ENCODE measurements at places on chromosomes 12 and 14.

- no peak for DNase-seq
These were observed 14.6 kb downstream of the CCDC88C start for GRCh38 chr14:91402771-91403600.

- peak; percentile 74 for DNase-seq
These were observed at the start of gene VPS37B for GRCh38 chr12:122895704-122896636. VPS37B (minus strand) TSS chr12:122896124; CDS start chr12:122896062, 62 bp downstream.

DNA sequence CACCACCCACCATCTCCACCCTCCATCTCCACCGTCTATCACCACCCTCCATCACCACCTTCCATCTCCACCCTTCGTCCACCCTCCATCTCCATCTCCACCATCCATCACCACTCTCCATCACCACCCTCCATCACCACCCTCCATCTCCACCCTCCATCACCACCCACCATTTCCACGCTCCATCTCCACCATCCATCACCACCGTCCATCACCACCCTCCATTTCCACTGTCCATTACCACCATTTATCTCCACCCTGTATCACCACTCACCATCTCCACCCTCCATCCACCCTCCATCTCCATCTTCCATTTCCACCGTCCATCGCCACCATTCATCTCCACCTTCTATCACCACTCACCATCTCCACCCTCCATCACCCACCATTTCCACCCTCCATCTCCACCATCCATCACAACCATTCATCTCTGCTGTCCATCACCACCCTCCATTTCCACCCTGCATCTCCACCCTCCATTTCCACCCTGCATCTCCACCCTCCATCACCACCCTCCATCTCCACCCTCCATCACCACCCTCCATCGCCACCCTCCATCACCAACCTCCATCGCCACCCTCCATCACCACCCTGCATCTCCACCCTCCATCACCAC is 6.1 kb upstream of the CEP170B start:
- no peak for DNase-seq

DNA sequence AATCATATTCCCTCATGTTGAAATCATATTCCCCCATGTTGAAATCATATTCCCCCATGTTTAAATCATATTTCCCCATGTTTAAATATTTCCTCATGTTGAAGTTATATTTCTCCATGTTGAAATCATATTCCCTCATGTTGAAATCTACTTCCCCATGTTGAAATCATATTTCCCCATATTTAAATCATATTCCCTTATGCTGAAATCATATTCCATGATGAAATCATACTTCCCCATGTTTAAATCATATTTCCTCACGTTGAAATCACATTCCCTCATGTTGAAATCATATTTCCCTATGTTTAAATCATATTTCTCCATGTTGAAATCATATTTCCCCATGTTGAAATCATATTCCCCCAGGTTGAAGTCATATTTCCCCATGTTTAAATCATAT is 34.6 kb upstream of the ADGRD1 start:
- DNase-seq = no peak

DNA sequence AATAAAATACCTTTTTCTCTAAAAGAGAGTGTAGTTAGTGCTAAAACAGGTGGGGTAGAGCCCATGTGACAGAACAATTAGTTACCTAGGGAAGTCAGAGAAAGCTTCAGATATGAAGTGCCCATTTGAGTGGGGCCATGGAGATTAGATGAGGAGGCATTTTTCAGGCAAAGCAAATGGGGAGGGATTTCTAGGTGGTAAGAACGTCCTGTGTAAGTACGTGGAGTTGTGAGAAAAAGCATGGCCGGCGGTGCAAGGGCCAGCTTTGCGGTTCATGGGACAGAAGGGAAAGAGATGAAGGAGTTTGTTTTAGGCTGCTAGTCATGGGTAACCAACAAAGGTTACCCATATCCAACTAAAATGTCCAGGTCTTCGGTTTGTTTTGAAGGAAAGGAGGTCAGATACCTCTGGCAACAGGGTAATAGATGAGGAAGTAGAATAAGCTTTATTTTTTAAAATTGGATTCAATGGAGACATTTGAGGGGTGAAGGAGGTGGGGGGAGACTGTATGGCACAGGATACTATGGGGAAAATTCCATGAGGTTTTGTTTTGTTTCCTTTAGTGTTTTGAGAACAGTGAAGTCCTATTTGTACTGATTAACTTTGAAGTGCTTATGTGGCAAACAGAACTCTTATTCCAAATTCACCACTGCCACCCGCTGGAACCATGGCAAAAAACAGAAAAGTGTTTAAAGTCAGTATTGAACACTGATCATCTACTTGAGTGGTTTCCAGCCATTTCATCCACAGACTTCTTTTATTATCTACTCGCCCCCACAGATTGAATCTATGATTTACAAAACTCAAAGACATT is 10.0 kb upstream of the SNRPF start:
- DNase-seq = no peak

DNA sequence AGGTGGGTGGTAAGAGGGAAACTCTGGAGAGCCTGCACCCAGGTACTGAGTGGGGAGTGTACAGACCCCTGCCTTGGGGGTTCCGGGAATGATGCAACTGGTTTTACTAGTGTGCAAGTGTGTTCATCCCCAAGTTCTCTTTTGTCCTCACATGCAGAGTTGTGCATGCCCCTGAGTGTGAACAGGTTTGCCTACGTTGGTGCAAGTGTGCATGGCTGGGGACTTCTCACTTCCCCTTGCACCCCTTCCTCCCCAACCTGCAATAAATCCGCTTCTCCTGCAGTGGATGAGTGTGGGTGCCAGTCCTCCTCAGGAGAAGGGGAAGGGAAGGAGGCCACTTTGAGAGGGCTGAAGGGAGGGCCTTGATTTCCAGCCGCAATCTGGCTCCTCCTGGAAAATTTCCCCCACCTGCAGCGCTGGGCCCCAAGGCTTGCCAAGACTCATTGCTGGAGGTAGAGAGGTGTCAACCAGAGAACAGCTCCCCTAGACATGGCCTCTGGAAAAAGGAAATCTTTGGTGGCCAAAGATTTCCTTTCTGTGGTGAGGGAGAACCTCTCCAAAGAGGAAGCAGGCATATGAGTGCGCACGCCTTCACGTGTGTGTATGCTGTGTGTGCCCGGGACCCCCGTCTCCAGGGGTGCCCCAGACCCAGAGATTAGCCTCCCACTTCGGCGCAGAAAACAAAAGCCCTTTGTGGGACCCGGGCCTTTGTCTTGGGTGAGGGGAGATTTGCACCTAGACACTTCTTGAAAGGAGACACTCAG is 5.5 kb downstream of the AQP2 start:
- DNase-seq = no peak

DNA sequence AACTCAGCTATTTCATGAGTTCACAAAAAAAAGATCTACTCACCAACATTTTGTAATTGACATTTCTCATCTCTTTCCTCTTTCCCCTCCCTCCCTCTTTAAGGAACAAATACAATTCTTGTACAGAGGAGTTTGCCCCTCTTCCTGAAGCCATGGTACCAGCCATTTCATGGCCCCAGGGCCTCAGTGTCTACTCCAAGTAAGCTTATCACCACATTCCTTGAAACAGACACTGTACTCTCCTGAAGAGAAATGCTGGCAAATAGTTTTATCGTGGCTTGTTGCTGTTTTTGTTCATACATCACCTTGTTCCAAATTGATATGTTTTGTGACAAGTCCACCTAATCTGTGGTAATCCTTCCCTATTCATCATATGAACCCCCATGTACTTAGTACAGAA is 29.7 kb upstream of the IGF1 start:
- no peak for DNase-seq

Measured in stimulated activated CD4-positive, alpha-beta T cell treated with anti-CD3 and anti-CD28 coated beads, TNF-alpha, amount 100 ng/mL, for 24 hours (primary cell).